Stimulated activated naive CD8-positive, alpha-beta T cell treated with anti-CD3 and anti-CD28 coated beads, Interleukin-15, amount 100 ng/mL, for 72 hours (primary cell): ENCODE measurements at places on chromosomes 2 and 18.

DNA sequence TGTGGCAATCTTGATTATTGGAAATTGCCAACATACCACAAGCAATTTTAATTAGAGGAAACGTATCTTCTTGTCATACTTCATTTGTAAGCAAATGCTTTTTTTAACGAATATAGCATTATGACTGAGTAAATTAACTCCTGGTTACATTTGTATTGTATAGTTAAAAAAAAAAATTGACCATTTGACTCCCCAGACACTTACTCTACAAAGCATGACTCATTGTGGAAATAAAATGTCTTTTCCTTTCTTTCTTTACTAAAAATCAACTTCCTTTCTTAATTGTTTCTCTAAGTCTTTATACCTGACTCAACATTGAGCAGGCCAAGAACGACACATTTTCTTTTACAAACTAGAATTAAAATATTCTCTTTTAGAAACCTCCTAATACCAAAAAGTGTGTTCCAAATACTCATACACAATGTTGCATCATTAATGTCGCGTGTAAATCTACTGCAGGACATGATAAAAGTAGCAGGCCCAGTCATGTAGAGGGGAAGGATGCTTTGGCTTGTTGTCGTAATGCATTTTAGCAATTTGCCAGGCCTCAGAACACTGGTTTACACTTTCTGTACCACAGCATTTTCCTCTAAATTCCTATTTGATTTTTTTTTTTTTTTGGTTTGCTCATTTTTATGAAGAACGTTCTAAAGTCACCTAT is 349.6 kb upstream of the KCNH7 start:
- no peak for DNase-seq

DNA sequence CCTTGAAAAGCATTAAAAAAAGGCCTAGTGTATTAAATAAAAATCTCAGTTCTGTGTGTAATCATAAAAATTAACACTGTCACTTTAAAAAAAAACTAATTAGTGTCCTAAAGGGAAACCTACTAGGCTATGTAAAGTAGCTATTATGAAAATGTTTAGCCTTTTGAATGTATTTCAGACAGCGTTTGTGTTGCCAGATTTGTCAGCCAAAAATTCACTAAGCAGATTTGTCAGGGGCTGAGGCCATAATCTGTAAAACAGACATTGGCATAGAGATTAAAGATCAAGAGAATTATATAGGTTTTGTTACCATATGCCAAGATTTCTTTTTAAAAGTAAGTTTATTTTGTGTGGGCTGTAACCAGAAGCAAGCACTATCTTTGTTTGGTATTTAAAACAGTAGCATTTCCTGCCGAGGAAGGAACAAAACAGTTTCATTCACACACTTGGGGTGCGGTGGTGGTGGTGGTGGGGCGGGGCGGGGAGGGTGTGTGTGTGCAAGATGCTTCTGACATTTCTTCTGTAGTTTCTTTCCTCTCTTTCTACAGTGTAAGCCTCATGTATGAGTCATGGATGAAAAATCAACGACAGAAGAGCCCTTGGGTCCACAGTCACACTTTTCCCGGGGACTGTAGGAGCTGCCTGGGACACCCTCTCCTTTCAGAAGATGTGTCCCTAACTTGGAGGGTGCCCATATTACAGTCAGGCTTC is 328.5 kb upstream of the FANCL start:
- no peak for DNase-seq

- DNase-seq: no peak
Measured at GRCh38 chr2:79180092-79180491, 20.5 kb upstream of the REG3A start.

- DNase-seq: no peak
Measured at GRCh38 chr2:126808929-126809328, 89.8 kb upstream of the TEX51 start.

GRCh38 chr2:45794134-45794617 is 142.7 kb downstream of the PRKCE start:
- no peak for DNase-seq

GRCh38 chr18:35770376-35771014 is 189.0 kb downstream of the GALNT1 start:
- DNase-seq: no peak

DNA sequence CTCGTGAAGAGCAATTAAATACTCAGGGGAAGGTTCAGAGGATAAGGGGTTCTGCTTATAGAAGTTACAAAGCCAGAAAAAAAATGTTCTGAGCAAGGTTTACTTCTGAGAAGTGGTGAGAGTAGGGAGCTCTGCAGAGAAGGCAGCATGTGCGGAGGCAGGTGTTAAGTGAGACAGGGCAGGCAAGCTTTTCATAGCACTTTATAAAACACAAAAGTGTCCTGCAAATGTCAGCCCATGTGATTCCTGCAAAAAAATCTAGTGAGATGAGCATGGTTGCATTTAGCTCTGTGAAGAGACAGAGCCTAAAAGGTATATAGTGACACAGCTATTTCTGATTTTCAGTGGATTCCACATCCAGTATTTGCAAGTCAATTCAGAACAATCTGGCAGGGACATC is 223.8 kb upstream of the SYT4 start:
- no peak for DNase-seq

DNA sequence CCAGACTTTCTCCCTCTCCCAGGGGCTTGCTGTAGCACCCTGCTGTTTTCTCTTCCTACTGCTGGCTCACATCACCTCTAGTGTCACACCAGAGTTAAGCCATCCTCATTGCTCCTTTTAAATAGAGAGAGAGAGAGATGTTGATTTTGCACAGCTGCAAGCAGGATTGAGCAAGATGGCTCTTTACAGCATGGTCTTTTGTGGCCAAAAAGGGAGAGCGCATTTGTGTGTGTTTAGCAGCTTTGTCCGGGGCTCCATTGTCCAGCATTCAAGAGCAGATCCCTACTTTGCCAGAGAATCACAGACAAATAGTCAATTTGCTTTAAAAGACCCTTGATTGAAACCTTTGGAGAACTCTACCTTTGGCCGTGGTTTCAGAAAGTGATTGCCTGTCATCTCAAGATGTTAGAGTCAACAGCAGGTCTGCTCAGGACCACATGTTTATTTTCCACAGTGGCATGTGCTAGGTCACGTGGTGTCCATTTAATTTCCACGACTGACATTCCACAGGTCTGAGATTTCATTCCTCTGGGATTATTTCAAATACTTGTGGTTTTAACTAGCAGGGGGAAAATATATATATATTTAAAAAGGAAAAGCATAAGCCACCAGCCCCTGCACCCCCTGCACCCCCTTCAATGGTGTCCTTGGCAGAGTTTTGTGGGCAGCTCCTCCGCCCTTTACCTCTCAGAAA is 359.9 kb upstream of the SLC14A2 start:
- no peak for DNase-seq
